ENCODE measurements at places on chromosomes 1 and 21.

DNA sequence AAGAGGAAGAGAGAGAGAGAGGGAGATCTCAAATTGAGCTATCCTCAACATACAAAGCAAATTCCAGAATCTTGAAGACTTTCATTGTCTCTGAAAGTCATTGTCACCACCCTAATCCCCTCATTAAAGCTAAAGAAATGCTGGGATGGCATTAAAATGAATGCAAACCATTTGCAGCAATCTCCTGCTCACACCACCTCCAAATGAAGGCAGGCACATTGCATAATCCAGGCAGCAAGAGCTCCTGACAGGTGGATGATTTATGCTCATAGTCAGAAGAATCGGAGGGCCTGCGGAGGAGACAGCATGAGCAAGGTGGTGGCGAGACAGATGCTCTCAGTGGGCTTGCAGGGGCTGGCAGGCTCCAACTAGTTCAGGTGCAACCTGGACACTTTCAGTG is 90.2 kb downstream of the ESRRG start:
- DNase-seq, result no peak

- no peak for DNase-seq
These were observed 172.4 kb upstream of the IGSF21 start for GRCh38 chr1:17935230-17935629.

DNA sequence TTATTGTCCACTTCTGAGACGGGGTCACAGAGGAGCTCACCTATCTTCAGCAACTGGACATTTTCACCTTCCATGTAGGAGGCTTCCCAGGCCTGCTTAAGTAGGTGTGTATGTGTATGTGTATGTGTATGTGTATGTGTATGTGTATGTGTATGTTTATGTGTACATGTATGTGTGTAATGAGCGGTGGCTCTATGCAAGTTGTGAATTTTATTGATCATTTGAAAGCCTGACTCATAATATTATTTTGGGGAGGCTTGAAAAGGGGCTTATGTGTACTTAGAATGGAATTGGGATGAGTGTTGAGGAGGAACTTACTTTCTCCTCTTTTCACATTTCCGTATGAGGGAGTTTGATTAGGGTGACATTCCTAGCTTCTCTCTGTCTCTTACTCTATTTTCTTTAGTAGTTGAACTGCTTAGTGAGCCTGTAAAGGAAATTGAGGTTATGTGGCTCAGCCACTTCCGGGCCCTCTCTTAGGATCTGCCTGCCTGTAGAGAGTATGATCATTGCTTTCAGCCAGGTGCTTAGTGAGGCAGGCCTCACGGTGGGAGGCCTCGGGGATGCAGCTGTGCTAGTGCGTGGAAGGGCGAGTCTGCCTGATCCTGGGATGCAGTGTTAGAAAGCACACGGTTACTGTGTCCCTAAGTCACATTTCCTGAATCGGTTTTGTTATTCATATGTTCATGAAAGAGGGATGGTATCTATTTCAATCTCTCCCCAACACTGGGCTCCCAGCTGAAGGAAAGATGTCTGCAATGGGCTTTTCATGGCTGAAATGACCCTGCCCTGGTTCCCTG is 61.0 kb downstream of the IER5 start:
- DNase-seq, result peak; percentile 51

- DNase-seq, result no peak
These were observed 7.0 kb downstream of the IFNAR2 start for GRCh38 chr21:33236766-33237165.

DNA sequence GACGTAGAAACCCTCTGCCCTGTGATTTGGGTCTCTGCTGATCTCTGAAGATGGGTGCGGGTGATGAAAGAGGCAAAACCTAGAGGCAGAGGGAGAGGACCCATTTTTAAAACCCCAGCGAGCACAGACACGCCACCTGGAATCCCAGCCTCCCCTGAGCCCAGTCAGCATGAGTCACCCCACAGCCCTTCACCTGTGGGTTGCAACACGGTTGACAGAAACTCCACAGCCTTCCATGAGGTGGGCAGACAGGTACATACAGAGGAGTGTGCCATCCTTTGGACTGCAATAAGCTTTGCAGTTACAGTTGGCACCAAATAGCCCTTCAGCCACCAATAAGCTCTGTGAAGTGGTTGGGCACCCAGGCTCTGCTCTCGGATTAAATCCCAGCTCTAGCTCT is 2.1 kb upstream of the GRHL3 start:
- DNase-seq, result no peak

Measured in stimulated activated CD4-positive, alpha-beta T cell treated with anti-CD3 and anti-CD28 coated beads, Interleukin-15, amount 100 ng/mL, for 48 hours (primary cell).